Endothelial cell of umbilical vein (primary cell): ENCODE measurements at places on chromosomes 7 and 10. TPM values are rescaled to one million over a fixed set of nuclear protein-coding genes. Genes with fewer than 3 reads are reported as not detected.

Gene ADRB1
- 0.97 and 1.8 TPM in 2 replicates for total RNA-seq

Gene APBB1IP
- not detected in 2 replicates for total RNA-seq

Gene PNLIPRP3
- not detected in 2 replicates for total RNA-seq

Gene TCAF2
- total RNA-seq, result 7.1 and 8.4 TPM in 2 replicates

Gene STK31
- 0.44 TPM in 1 of 2 replicates, not detected in the other for total RNA-seq

Gene EGR2
- 0.46 and 0.67 TPM in 2 replicates for total RNA-seq

Gene CASD1
- total RNA-seq, result 14.0 and 16.0 TPM in 2 replicates

Gene HPS6
- total RNA-seq, result 18.5 TPM in 2 replicates

Gene PRR15
- 1.8 and 4.1 TPM in 2 replicates for total RNA-seq

Gene ITGA8
- 0.12 and 0.40 TPM in 2 replicates for total RNA-seq

Gene PPP1R3C
- 0.74 and 1.6 TPM in 2 replicates for total RNA-seq

Gene SCART1
- 1.0 and 1.1 TPM in 2 replicates for total RNA-seq

Gene PRF1
- not detected in 2 replicates for total RNA-seq

Gene CALML3
- not detected in 2 replicates for total RNA-seq

Gene GIMAP8
- 67.5 and 71.8 TPM in 2 replicates for total RNA-seq

Gene CYP2E1
- not detected in 2 replicates for total RNA-seq

Gene CALML5
- not detected in 2 replicates for total RNA-seq

Gene NOD1
- 39.2 and 39.7 TPM in 2 replicates for total RNA-seq

Gene NME8
- not detected in 2 replicates for total RNA-seq

Gene ATOH7
- not detected in 2 replicates for total RNA-seq

Gene SRGN
- total RNA-seq, result 433 and 450 TPM in 2 replicates

Gene ADAM22
- 0.53 and 1.4 TPM in 2 replicates for total RNA-seq

Gene ICA1
- total RNA-seq, result 39.7 and 47.1 TPM in 2 replicates

Gene TEX47
- not detected in 2 replicates for total RNA-seq

Gene MGAM2
- total RNA-seq, result not detected in 2 replicates

Gene MOGAT3
- total RNA-seq, result not detected in 2 replicates

Gene SEMA3D
- 10.3 and 14.1 TPM in 2 replicates for total RNA-seq

Gene CELF2
- 35.5 and 42.6 TPM in 2 replicates for total RNA-seq

Gene TLL2
- 0.05 and 0.20 TPM in 2 replicates for total RNA-seq

Gene IPMK
- total RNA-seq, result 8.1 and 8.2 TPM in 2 replicates

Gene CACNB2
- not detected in 2 replicates for total RNA-seq

Gene CLIP2
- 37.1 and 38.0 TPM in 2 replicates for total RNA-seq

Gene RGR
- total RNA-seq, result not detected in 2 replicates

Gene NEUROD6
- total RNA-seq, result not detected in 2 replicates

Gene SMO
- total RNA-seq, result 13.0 and 13.2 TPM in 2 replicates

Gene PTF1A
- not detected in 2 replicates for total RNA-seq
